ENCODE measurements at places on chromosomes 16 and 17.

- DNase-seq: no peak
Observed at GRCh38 chr16:85436207-85436606, 176.9 kb upstream of the GSE1 start.

GRCh38 chr16:53090286-53090590 lies 35.4 kb downstream of the CHD9 start:
- DNase-seq: no peak

- DNase-seq: no peak
Observed at GRCh38 chr17:79904865-79905264, 65.6 kb upstream of the CBX4 start.

DNA sequence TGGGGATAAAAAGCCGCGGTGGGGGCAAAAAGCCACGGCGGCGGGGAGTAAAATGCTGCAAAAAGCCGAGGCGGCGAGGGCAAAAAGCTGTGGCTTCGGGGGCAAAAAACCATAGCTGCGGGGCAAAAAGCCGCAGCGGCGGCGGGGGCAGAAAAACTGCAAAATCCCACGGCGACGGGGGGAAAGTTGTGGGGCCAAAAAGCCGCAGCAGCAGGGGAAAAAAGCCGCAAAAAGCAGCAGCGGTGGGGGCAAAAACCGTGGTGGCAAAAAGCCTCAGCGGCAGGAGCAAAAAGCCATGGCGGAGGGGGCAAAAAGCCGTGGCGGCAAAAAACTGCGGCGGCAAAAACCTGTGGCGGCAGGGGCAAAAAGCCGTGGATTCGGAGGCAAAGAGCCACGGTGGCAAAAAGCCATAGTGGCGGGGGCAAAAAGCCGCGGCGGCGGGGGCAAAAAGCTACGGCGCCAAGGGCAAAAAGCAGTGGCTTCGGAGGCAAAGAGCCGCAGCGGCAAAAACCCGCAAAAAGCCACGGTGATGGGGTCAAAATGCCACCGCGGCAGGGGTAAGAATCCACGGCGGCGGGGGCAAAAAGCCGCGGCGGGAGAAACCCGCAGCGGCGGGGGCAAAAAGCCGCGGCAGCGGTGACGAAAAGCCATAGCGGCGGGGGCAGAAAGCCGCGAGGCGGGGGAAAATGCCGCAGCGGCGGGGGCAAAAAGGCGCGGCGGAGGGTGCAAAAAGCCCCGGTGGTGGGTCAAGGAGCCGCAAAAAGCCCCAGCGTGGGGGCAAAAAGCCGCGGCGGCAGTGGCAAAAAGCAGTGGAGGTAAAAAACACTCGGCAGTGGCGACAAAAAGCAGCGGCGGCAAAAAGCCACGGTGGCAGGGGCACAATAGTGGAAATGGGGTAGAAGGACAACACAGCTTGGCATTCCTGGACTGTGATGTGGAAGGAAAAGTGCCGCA lies 192.8 kb downstream of the SHCBP1 start:
- DNase-seq: no peak

- no peak for DNase-seq
Observed at GRCh38 chr17:6299275-6299674, 135.6 kb downstream of the AIPL1 start.

DNA sequence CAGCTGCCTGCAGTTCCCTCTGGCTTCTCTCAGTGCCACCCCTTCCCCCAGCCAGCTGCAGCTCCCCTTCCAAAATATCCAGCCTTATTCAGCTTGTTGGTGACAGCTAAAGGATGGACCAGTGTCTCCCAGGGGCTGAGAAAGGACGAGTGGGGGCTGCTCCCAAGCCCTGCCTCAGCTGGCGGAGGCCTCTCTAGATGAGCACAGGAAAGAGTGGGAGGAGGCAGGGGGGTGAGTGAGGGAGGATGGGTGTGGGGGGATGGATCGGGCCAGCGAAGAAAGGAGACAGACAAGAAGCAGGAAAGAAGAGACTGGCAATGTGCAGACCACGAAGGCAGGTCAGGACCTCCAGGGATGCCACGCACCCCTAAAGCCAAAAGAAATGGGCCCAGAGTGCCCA lies 17.5 kb downstream of the PIPOX start:
- DNase-seq: no peak

GRCh38 chr17:15431196-15431595 lies 36.2 kb downstream of the CDRT4 start:
- no peak for DNase-seq

GRCh38 chr17:58236394-58236793 lies 2.0 kb upstream of the LPO start:
- no peak for DNase-seq

DNA sequence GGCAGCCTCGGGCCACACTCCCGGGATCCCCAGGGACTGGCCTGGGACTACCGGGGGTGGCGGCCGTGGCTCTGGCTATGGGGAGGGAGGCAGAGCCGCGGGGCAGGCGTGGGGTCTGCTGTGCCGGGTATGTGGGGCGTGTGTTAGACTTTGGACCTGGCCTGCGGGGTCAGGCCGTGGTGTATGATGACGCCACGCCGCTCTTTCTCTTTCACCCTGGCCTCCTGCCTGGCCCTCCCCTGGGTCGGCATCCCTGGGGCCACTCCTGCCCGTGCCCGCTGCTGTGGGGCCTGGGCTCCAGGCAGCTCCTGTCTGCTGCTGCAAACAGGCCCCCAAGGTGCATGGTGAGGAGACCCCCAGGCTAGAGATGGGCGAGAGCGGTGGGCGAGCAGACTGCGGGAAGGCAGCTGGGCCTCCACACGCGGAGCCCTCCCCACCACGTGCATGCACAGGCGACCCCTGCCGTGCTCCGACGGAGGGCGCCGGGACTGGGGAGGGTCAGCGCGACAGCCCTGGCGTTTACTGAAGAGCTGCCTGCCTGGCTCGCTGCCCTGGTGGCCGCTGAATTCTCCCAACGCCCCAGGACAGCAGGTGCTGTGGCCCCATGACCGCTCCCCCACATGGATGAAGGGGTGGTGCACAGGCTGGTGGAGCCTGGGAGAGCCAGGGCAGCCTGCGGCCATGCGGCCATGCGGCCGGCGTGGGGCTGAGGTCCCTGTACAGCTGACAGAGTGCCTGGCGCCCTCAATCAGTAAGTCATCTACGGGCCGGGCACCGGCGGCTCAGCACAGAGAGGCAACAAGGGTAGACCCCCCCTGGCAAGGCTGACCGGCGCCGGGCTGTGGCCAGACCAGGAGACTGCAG lies 16.0 kb downstream of the CAPN15 start:
- DNase-seq: no peak

DNA sequence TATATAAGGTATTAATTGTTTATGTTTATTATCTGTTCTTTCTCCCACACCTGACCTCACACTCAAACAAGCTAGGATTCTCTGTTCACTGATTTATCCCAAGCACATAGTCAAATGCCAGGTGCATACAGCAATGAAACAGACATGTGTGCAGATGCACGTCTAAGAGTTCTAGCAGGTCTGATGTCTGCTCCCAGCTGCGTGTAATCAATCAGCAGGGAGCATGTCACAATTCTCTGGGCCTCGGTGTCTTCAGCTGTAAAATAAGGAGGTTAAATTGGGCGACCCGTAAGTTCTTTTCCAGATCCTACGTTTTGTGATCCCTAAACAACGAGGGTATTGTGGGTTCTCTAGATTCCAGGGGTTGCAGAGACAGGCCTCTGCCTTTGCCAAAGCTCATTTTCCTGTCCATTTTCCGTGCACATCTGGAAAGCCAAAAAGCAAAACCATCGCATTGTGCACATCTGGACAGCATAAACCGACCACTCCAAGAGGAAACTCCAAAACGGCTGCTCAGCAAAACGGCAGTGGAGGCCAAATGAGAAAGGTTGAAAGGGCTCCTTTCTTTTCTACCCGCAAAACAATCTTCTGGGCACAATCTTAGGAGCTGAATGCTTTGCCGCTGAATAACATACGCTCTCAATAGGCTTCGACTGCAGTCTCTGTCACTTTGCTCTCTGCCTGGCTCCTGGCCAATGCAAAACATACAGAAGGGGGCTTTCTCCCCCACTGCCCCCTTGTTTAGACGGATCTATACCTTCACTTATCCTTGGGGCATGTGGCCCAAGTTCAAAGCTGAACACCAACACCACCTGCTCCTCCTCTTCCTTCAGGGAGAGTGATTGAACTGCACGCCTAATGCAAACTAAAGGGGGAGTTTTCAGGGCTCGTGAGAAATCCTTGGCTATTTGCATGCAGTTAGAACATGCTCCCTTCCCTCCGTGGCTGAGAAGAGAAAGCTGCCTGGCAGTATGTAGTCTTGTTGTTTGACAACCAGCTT lies 426.3 kb downstream of the SLC39A11 start:
- DNase-seq: no peak

DNA sequence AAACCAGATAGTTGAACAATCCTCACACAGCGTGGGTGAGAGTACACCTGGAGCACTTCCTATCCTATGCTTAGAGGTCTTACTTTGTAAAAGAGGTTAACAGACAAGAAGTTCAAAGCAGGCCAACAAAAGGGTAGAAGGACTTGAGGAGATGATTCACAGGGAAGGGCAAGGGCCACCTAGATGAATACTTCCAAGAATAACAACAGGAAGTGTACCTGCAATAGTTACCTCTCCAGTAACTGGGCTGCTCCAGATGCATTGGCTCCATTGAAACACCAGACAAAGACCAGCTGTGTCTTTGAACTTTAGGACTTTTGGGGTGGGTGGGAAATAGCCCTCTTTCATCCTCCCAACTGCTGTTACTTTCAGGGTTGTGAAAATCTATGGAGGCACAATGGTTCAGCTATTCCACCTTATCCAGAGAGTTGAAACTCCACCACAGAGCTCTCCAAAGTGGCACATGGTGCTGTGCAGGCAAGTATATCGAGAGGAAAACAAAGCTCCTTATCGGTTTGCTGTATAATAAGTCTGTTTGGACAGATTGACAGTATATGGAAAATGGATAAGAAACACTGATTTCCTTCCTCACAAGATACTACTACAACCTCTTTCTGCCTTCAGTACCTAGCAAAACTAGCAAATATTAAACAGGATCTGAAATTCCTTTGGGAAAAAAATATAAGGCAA lies 22.7 kb downstream of the RNF43 start:
- DNase-seq: no peak

- no peak for DNase-seq
Observed at GRCh38 chr16:82741073-82741615, 114.4 kb downstream of the CDH13 start.

GRCh38 chr17:68344701-68345136 lies 53.4 kb downstream of the ARSG start:
- DNase-seq: no peak

DNA sequence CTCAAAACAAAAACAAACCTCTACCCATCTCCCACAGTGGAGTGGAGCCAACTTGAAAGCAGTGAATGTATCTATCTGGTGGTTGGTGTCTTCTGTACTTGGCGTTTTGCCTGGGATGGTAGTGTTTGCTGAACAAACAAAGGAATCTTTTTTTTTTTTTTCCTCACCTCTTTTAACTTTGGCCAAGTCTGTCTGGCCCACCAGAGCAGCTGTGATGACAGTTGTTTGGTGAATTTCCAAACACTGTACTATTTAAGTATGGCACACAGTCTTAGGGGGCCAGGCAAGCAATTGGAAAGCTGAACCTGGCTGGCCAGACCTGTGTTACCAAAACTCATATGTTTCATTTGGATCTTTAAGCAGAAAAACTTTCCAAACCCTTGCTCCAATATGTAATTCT lies 101.8 kb upstream of the CDH13 start:
- no peak for DNase-seq

- DNase-seq: no peak
Observed at GRCh38 chr17:73358668-73359067, 46.9 kb upstream of the CDC42EP4 start.

- no peak for DNase-seq
Observed at GRCh38 chr17:32608267-32608666, 121.5 kb downstream of the CDK5R1 start.

- DNase-seq: no peak
Observed at GRCh38 chr17:22273308-22273707, 581.0 kb downstream of the KCNJ18 start.

DNA sequence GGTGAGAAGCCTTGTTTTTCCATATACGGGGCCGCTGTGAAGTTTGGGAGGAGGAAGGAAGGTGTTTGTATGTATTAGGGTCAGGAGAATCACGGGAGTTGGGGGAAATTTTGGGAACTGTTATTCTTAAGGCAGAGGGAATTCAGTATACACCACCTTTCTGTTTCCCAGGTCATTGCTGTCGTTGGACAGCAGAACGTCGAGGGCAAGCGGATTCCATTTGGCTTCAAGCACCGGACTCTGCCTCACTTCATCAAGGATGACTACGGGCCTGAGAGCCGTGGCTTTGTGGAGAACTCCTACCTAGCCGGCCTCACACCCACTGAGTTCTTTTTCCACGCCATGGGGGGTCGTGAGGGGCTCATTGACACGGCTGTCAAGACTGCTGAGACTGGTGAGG lies 17.6 kb downstream of the POLR2A start:
- no peak for DNase-seq

DNA sequence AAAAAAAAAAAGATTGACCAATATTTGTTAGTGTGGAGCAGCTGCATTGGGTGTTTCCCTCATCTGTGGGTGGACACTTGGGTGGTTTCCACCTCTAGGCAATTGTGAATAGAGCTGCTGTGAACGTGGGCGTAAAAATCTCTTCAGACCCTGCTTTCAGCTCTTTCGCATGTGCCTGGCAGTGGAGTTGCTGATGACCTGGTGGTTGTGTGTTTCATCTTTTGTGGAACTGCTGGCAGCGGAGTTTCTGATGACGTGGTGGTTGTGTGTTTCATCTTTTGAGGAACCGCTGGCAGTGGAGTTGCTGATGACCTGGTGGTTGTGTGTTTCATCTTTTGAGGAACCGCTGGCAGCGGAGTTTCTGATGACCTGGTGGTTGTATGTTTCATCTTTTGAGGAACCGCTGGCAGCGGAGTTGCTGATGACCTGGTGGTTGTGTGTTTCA lies 21.4 kb downstream of the ZC3H18 start:
- no peak for DNase-seq

GRCh38 chr17:57259306-57259705 lies 3.0 kb downstream of the MSI2 start:
- no peak for DNase-seq

DNA sequence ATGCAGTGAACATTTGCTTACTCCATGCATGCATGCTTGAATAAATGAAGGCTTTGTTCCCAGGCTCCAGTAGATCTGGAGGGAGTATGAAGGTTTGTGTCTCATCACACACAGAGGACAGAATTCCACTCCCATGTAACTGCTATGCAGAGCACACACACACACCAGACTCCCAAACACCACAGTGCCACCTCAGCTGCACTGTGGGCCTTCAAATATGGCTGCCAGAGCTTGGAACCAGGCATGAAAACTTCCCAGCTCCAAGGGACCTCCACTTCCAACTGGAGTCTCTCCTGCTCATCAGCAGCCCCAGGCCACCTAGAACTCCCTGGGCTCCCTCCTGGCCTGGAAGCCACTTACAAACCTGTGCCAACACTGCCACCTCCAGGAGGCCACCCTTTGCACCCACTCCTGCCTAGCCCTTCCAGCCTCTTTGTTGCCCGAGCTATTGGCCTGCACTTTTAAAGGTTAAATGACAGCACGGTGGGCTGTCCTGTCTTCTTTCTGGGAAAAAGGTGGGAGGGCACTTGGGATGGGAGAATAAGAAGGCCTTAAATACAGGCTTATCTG lies 151.2 kb downstream of the ZNF423 start:
- DNase-seq: no peak

GRCh38 chr16:54174750-54175149 lies 111.8 kb downstream of the IRX3 start:
- no peak for DNase-seq

Data from stimulated activated CD8-positive, alpha-beta memory T cell treated with anti-CD3 and anti-CD28 coated beads, Interleukin-4, amount 100 ng/mL, for 1 hour (primary cell).